ENCODE measurements at places on chromosomes 4 and X. TPM values are rescaled to one million over a fixed set of nuclear protein-coding genes. Genes with fewer than 3 reads are reported as not detected.

The TEX13B gene
- total RNA-seq = not detected

The GYPE gene
- total RNA-seq = 0.31 TPM

The FOXP3 gene
- 0.32 TPM for total RNA-seq

The PSAPL1 gene
- total RNA-seq = not detected

The ZBED1 gene
- total RNA-seq = 33.8 TPM

The TMEM154 gene
- 9.8 TPM for total RNA-seq

The PDZD4 gene
- 101 TPM for total RNA-seq

The FRG2 gene
- not detected for total RNA-seq

The FAM9B gene
- total RNA-seq = 0.35 TPM

The SEC24B gene
- 40.7 TPM for total RNA-seq

The ZCCHC18 gene
- total RNA-seq = 5.6 TPM

The CXCL11 gene
- total RNA-seq = not detected

The NUP62CL gene
- 3.1 TPM for total RNA-seq

The SPP1 gene
- not detected for total RNA-seq

The STK32B gene
- 0.33 TPM for total RNA-seq

The SCRG1 gene
- total RNA-seq = not detected

The GRPR gene
- total RNA-seq = not detected

The UTP14A gene
- total RNA-seq = 9.5 TPM

The IGBP1 gene
- 39.4 TPM for total RNA-seq

The PNMA3 gene
- total RNA-seq = 3.1 TPM

The SSX3 gene
- not detected for total RNA-seq

The CHRDL1 gene
- not detected for total RNA-seq

The MAOA gene
- not detected for total RNA-seq

The RTL9 gene
- total RNA-seq = not detected

The SYN1 gene
- total RNA-seq = 0.40 TPM

The PPEF1 gene
- 0.49 TPM for total RNA-seq

The KCNE5 gene
- total RNA-seq = 1.1 TPM

The MRPS18C gene
- total RNA-seq = 26.0 TPM

The CT47B1 gene
- total RNA-seq = not detected

The NALF2 gene
- total RNA-seq = not detected

The ADH4 gene
- total RNA-seq = not detected

The RADX gene
- total RNA-seq = 4.6 TPM

The IQSEC2 gene
- total RNA-seq = 3.5 TPM

The RAB9B gene
- total RNA-seq = 0.64 TPM

The NWD2 gene
- not detected for total RNA-seq

The UGT2B17 gene
- total RNA-seq = not detected

The EREG gene
- total RNA-seq = 6.4 TPM

The LRAT gene
- not detected for total RNA-seq
